ENCODE measurements at places on chromosomes 11 and 22. TPM values are rescaled to one million over a fixed set of nuclear protein-coding genes. Genes with fewer than 3 reads are reported as not detected.

Gene DLG2
- total RNA-seq: 0.27 TPM

Gene CCDC34
- total RNA-seq: 27.9 TPM

Gene CDHR5
- total RNA-seq: 0.07 TPM

Gene AP1B1
- 30.2 TPM for total RNA-seq

Gene PLAAT5
- total RNA-seq: not detected

Gene CDC42EP1
- total RNA-seq: 31.7 TPM

Gene AIFM3
- total RNA-seq: 3.5 TPM

Gene MS4A2
- total RNA-seq: not detected

Gene SLC17A6
- not detected for total RNA-seq

Gene CASP5
- not detected for total RNA-seq

Gene SCUBE2
- total RNA-seq: 0.44 TPM

Gene PTGDR2
- total RNA-seq: 0.07 TPM

Gene ARHGEF12
- 17.9 TPM for total RNA-seq

Gene SLC5A4
- total RNA-seq: not detected

Gene GSTT2B
- 0.35 TPM for total RNA-seq

Gene CD3G
- not detected for total RNA-seq

Gene OR8A1
- not detected for total RNA-seq

Gene SAA1
- 4.5 TPM for total RNA-seq

Gene GNAZ
- 2.2 TPM for total RNA-seq

Gene HOATZ
- total RNA-seq: not detected

Gene SYTL2
- 12.5 TPM for total RNA-seq

Gene SYNGR1
- total RNA-seq: 11.9 TPM

Gene TMPRSS5
- 0.08 TPM for total RNA-seq

Gene DMC1
- 4.8 TPM for total RNA-seq

Gene SAA2
- 0.31 TPM for total RNA-seq

Gene PITPNB
- 55.3 TPM for total RNA-seq

Gene BARX2
- total RNA-seq: not detected

Gene ZBTB16
- 1.6 TPM for total RNA-seq

Gene BID
- total RNA-seq: 70.2 TPM

Gene CEP126
- 2.8 TPM for total RNA-seq

Gene NPAS4
- not detected for total RNA-seq

Gene CCDC81
- total RNA-seq: 0.17 TPM

Gene MRGPRX3
- total RNA-seq: 0.14 TPM

Gene LRRC75B
- 7.4 TPM for total RNA-seq

Gene VSIG10L2
- not detected for total RNA-seq

Gene DUSP8
- total RNA-seq: 0.84 TPM

Gene MS4A3
- total RNA-seq: not detected

Gene CABP7
- 0.21 TPM for total RNA-seq

Gene LRRC55
- not detected for total RNA-seq

Gene TBCEL
- 7.0 TPM for total RNA-seq

Gene ADAMTS15
- 8.3 TPM for total RNA-seq

Gene MMP1
- total RNA-seq: 1.0 TPM

Gene OR5D13
- not detected for total RNA-seq

Gene OR8H3
- total RNA-seq: not detected

Gene CAPN5
- 7.1 TPM for total RNA-seq

Gene DEPDC5
- 4.9 TPM for total RNA-seq

Gene RHOD
- total RNA-seq: 31.4 TPM

Gene LARGE2
- total RNA-seq: 2.3 TPM

Gene SCO2
- total RNA-seq: 5.7 TPM

Data from A549 treated with dexamethasone at 1 μM for 4 hours (cell line).